ENCODE measurements at places on chromosomes 6 and 20.

DNA sequence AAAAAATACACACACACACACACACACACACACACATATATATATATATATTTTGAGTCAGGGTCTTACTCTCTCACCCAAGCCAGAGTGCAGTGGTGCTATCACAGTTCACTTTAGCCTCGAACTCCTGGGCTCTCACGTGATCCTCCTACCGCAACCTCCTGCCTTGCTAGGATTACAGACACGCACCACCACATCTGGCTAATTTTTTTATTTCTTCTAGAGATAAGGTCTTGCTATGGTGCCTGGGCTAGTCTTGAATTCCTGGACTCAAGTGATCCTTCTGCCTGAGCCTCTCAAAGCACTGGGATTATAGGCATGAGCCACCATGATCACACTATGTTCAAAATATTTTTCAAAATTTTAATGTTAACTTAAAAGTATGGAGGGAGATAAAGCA lies 43.5 kb downstream of the NUP153 start:
- no peak for DNase-seq

GRCh38 chr6:167662881-167663205 lies 163.9 kb upstream of the AFDN start:
- DNase-seq: no peak

- DNase-seq: no peak
Measured at GRCh38 chr6:148808786-148809304, 62.0 kb downstream of the UST start.

- DNase-seq: peak; percentile 84
Measured at GRCh38 chr6:44960898-44961297, 367.2 kb upstream of the RUNX2 start.

- no peak for DNase-seq
Measured at GRCh38 chr6:157693867-157694266, 129.2 kb upstream of the SNX9 start.

- DNase-seq: no peak
Measured at GRCh38 chr6:108884211-108885059, 36.2 kb downstream of the ARMC2 start.

DNA sequence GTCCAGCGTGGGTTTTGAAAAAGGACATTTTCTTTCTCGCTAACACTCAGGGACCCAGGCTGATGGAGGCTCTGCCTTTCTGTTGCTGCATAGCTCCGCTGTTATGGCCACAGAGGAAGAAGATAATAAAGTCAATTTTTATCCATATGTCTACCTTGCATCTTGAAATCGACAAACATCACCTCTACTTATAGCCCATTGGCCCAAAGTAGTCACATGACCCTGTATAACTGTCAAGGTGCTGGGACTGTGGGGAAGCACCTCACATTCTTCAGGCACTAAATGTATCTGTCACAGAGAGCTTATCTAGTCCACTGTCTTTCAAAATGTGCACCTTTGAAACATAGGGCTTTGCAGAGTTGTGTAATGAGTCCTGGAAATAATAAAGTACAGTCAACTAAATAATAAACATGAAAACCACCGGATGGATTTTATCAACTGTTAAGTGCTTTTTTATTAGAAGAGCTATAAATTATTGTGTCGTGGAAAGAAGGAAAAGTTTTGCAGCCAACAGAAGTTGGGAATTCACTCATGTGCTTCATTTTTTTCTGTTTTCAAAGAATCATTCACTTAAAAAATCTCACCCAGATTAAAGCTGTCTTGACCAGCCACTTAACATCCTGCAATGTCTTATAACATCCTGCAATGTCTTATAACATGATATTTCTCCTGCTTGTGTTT lies 47.7 kb upstream of the RCAN2 start:
- DNase-seq: no peak

DNA sequence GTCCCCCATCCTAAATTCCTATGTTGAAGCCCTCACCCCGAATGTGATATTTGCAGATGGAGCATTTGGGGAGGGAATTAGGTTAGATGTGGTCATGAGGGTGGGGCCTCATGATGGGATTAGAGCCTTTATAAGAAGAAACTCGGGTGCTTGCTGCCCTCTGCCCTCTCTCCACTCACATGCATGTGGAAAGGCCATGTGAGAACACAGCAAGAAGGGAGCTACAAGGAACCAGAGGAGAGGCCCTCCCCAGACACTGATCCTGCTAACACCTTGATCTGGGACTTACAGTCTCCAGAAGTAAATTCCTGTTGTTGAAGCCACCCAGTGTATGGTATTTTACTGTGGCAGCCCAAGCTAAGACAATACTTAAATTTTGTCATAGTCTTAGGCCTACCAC lies 69.6 kb upstream of the TULP1 start:
- no peak for DNase-seq

DNA sequence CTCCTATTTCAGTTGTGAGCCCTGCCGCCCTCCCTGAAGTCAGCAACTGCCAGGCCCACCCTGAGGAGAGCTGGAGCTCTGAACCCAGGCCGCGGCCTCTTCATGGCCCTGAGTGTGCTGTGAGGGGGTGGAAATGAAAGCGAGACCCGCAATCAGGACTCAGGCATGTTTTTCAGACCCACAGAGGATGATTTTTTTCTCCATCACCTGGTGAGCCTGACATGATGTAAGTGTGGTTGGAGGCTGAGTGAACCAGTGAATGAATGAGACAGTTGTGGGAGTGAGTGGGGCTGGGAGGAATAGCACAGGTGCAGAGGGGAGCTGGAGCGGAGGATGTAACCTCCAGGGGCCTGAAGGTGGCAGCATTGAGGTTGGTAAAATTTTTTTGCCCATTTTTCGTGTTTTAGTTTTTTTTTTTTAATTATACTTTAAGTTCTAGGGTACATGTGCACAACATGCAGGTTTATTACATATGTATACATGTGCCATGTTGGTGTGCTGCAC lies 18.3 kb downstream of the RAET1L start:
- no peak for DNase-seq

GRCh38 chr20:57810511-57811373 lies 100.9 kb upstream of the PMEPA1 start:
- no peak for DNase-seq

GRCh38 chr6:136524936-136525413 lies 25.2 kb downstream of the MAP7 start:
- no peak for DNase-seq

GRCh38 chr6:108476847-108477430 lies 83.8 kb upstream of the FOXO3 start:
- no peak for DNase-seq

GRCh38 chr20:4230651-4231050 lies 215.3 kb upstream of the RNF24 start:
- DNase-seq: no peak

- DNase-seq: no peak
Measured at GRCh38 chr6:3841066-3841454, 8.1 kb upstream of the FAM50B start.

GRCh38 chr20:63734111-63734945 lies 2.1 kb upstream of the LIME1 start:
- no peak for DNase-seq

DNA sequence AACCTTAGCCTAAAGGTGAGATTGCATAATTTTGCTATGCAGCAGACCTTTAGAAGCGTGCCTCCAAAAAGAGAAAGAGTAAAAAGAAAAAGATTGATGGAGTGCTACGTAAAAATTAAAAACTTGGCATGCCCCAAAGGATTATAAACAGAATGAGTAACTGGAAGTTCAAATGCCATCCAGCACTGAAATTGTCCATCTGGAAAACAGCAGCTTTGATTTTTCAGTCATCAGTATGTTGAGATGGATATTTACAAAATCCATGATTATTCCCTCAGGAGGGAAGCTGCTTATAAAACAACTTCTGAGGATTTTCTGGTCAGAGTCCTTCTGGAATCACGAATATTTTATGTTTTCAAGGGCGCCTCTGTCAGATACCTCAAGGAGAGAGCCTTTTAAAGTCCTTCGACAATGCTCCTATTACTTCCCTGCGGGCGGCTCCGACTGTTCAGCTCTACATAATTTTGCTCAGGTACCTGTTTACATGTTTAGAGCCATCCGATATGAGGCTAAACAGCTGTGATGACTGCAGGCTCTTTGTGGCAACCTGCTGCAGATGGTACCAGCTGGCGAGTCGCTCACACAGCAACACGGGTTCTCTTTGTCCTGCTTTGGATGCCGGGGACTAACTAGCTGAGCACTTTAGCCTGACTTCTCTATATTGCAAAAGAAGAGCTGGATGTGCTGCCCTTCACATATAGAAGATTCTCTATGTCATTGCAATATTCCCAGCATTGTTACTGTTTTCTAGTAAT lies 83.3 kb downstream of the RCAN2 start:
- peak; percentile 18 for DNase-seq

GRCh38 chr20:8948442-8949020 lies 120.4 kb upstream of the PLCB4 start:
- DNase-seq: no peak

DNA sequence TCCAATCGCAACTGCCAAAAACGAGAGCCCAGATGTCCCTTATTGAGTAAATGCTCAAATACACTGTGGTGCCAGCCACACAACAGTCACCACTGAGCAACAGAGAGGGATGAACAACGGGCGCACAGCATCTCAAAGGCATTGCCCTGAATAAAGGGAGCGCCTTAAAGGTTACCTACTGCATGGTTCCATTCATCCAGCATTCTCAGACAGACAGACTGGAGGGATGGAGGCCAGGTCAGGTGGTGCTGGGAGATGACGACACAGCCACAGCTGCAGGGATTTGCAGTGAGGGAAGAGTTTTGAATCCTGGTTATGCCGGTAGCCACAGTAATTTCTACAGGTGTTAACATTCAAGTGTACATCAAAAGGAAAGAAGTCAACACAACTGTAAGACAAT lies 615.5 kb upstream of the AGPAT4 start:
- DNase-seq: no peak

DNA sequence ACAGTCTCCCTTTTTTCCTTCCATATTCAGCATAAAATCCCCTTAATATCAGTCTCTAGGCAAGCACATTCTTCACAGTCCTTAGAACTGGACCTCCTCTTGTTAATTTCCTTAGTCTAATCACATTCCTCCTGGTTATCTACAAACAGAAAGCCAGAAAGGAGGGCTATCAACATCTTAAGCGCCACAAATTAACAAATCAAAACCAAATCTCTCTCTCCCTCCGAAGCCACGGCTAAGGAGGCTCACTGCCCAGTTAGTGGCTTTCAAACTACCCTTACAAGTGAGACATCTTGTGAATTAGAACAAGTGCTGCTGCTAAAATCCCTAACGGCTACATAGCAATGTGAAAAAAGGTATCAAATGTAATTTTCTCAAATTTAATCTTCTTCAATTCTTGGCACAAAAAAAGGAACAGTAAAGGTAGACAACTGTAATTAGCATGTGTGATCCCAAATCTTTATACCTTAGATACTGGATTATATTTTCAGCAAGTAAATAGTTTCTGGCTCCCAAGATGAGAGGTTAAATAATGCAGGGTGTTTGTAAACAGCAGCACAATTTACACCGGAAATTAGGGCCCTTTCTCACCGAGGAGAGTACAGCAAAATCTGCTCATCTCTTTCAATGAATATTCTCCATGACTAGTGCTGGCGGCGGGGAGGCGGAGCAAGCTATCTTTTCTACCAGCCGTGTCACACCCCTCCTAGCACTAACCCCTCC lies 1.4 kb upstream of the TRIM39 start:
- peak; percentile 40 for DNase-seq

- DNase-seq: no peak
Measured at GRCh38 chr6:29014729-29015608, 9.9 kb upstream of the ZNF311 start.

GRCh38 chr20:50405915-50406609 lies 104.1 kb upstream of the PTPN1 start:
- DNase-seq: peak; percentile 16

DNA sequence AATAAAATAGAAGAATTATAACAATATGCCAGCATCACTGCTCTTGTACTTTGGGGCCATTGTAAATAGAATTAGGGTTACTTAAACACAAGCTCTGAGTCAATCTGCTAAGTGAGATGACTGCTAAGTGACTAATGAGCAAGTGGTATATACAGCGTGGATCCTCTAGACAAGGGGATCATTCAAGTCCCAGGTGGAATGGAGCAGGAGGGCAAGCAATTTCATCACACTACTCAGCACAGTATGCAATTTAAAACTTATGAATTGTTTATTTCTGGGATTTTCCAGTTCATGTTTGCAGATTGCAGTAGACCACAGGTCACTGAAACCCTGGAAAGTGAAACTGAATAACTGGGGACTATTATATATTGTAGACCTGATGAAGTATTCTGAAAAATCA lies 235.3 kb downstream of the BTBD3 start:
- DNase-seq: peak; percentile 79

GRCh38 chr6:152273638-152274037 lies 363.5 kb downstream of the SYNE1 start:
- DNase-seq: no peak

GRCh38 chr20:6530779-6531315 lies 236.6 kb upstream of the BMP2 start:
- DNase-seq: no peak

DNA sequence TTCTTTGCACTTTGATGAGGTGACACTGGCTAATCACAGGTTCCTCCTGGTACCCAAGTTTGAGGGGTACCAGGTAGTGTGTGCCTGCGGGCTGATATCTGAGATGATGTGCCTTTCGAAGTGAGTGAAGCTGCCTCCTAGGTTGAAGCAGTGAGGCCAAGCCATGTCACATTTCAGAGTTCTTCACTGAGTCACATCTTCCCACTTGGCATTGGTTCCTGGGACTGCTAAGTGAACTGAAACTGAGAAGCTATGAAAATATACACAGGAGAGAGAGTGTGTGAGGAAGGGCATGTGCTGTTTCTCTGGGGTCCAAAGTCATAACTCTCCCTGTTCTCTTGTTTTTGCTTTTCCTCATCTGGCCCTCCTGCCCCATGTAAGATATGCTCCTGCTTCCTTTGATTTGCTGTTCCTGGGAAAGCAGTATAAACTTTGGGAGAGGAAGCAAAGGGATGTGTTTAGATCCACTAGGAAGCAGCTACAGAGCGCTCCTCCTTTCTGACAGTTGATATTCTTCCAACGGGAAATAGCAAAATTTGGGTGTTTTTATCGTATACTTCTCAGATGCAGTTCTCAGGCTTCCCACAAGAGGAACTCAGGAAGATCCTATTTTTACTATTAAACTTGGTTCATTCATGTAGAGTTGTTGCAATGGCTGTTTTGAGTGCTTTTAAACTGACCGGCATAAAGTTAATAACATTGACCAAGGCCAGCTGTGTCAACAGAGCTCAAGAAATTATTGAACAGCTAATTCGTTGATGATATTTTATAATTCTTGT lies 153.7 kb downstream of the MOXD1 start:
- DNase-seq: peak; percentile 67

DNA sequence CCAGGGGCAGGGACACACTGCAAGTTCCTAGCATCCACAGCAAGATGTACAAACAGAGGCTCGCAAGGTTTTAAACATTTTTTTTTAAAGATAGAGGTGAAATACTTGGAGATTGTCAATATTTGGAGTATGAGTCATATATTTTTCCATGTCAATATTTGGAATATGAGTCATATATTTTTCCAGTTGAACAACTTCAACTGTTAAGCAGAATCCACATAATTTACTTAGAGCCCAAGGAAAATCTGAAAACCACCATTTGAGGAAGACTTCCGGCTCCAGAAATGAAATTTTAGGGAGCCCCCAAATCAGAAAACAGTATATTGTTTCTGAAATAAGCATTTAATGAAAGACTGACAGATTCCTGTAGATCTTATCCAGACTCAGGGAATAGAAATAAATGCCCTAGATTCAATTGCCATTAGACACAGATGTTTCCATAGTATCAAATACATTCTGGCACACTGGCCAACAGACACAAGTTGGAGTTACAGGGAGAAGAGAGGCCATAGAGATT lies 51.6 kb upstream of the FAM184A start:
- DNase-seq: peak; percentile 39

- no peak for DNase-seq
Measured at GRCh38 chr20:57400821-57401564, 9.8 kb downstream of the RBM38 start.

Measured in foreskin fibroblast (primary cell).